ENCODE measurements at places on chromosomes 13 and 19.

GRCh38 chr13:23707674-23708073 lies 137.5 kb downstream of the TNFRSF19 start:
- DNase-seq: no peak

GRCh38 chr19:4609878-4610511 lies 29.3 kb upstream of the TNFAIP8L1 start:
- no peak for DNase-seq

- no peak for DNase-seq
Observed at GRCh38 chr13:43229506-43229905, 206.1 kb downstream of the DNAJC15 start.

GRCh38 chr13:39253774-39254173 lies 215.5 kb downstream of the NHLRC3 start:
- no peak for DNase-seq

- DNase-seq: no peak
Observed at GRCh38 chr19:39131255-39131755, 5.7 kb downstream of the PAK4 start.

- DNase-seq: no peak
Observed at GRCh38 chr19:4594201-4594600, 34.7 kb upstream of the SEMA6B start.

DNA sequence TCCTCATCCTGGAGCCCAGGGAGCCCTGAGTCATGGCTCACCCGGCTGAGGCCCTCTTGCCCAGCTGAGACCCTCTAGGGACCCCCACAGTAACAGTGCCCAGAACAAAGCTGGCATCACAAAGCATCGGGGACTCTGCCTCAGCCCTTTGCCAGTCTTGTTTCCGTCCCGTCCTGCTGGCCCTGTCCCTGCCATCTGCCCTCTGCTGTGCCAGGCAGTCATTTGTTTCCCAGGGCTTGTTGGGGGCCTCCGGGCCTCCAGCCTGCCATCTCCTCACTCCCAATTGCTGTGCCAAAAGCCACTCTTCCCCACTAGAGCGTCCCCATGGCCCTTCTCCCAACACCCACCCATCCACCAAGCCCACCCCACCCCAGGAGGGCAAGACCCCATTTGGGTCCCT lies 64.2 kb downstream of the SMARCA4 start:
- no peak for DNase-seq

DNA sequence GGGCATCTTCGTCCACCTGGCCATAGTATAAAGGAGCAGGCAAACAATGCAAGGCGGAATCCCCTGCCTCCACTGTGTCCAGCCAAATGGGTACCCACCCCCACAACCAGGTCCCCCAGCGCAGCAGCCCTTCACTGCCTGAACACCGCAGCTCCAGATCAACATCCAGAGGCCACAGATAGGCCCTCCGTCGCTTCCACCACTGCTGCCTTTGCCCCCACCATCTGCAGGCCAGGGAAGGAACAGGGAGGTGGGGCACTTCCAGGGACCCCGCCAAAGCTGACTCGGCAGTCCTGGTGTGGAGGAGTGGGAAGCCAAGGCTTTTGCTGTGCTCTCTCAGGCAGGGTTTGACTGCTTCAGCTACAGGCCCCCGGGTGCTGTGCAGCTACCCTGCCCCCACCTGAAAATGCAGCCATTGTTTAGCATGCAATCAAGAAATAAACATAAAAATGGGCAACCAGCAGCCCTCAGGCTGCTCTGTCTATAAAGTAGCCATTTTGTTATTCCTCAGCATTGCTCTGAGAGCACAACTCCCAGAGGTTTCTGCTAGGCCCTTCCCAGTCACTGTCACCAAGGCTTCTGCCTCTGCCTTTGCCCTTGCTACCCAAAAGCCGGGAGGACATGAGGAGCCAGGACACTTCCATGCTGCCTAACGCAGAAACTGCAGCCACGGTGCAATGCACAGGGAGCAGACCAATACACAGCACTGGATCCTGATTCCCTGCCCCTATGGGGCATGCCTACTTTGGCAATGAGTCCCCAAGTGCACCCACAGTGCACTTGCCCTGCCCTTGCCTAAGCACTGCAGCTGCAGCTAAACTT lies 733.2 kb upstream of the KLHL1 start:
- DNase-seq: no peak

- DNase-seq: no peak
Observed at GRCh38 chr13:70253834-70254233, 145.6 kb upstream of the KLHL1 start.

DNA sequence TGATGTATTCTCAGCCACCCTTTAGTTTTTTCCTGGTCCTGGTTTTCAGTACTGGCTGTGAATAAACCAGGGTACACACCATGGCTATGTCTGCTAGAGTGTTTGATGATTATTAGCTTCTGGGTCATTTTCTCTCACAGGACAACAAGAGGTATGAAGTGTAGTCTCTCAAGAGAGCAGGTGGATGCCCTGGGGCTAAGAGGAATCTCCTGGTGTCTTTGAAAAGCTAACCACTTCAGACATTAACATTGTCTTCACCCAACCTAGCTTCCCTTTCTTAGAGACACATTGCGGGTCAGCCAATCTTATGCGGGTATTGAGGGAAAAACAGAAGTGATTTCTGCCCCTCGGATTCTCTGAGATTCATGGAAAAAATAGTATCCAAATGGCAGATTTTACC lies 1.6 kb downstream of the ZNF730 start:
- DNase-seq: no peak

GRCh38 chr19:40718774-40719391 lies 2.0 kb downstream of the ITPKC start:
- DNase-seq: no peak

GRCh38 chr19:54677217-54677616 lies 14.4 kb downstream of the LILRB4 start:
- no peak for DNase-seq

GRCh38 chr13:31638577-31638976 lies 100.7 kb upstream of the RXFP2 start:
- DNase-seq: no peak

DNA sequence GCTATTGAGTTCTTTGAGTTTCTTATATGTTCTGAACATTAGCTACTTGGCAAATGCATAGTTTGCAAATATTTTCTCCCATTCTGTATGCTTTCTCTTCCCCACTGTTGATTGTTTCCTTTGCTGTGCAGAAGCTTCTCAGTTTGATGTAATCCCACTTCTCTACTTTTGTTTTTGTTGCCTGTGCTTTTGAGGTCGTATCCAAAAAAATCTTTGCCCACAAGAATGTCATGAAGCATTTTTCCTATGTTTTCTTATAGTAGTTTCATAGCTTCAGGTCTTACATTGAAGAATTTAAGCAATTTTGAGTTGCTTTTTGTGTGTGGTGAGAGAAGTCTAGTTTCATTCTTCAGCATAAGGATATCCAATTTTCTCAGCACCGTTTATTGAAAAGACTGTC lies 536.7 kb upstream of the ARGLU1 start:
- DNase-seq: no peak

- DNase-seq: no peak
Observed at GRCh38 chr13:100212904-100213553, 124.1 kb downstream of the PCCA start.

- DNase-seq: no peak
Observed at GRCh38 chr13:80454245-80454644, 113.3 kb upstream of the SPRY2 start.

- no peak for DNase-seq
Observed at GRCh38 chr19:10727685-10728201, 9.9 kb downstream of the DNM2 start.

DNA sequence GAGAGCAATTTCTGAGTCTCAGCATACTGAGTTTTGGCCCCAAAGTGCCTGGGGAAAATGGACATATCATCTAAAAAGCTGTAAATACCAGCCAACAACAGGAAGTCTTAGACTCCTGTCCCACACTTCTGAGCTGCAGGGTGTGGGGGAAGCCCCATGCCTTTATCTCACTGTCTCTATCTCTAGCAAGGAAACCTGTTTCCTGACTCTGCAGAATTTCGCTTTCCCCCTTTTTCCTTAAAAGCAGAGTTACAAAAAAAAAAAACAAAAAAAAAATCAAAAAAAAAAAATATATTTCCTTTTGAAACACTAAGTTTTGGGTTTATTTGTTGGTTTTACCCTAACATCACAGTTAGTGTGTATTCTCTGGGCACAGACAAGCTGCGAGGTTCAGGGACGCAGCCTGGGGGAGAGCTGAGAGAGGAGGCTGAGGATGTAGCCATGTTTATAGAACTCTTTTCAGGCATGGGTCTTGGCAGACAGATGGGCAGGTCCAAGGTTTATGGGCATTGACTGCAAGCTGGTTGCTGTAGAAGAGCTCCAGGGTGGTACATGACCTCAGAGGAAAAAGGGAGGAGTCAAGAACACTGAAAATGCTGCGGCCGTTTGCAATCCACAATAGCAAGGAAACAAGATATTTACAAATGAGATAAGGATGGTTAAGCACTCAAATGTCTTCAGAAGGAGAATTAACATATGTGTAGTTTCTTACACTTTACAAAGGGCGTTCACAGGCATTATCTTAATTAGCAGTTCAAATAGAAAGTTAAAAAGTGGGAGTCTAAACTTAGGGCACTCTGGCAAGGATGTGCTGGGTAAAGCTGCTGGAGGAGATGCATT lies 4.9 kb downstream of the MBNL2 start:
- no peak for DNase-seq

DNA sequence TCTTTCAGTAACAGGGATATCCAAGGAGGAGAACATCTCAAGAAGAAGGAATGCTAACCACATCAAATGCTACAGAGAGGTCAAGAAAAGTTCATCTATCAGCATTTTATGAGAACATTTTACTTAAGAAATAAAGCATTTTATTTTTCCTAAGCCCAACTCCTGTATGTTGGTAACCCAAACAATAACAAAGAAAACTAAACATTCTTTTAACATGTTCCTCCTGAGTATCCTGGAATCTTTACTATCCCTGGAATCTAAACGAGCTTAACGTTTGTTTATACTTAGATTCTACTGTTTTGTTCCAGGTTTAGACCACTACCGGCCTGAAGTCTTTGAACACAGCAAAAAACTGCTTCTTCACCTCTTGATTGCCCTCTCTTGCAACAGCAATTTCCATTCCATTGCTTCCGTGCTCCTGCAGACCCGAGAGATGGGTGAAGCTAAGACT lies 89.7 kb downstream of the ZAR1L start:
- DNase-seq: no peak

GRCh38 chr13:33548069-33548468 lies 262.5 kb upstream of the STARD13 start:
- DNase-seq: no peak

GRCh38 chr19:28210886-28211285 lies 1002.1 kb downstream of the UQCRFS1 start:
- no peak for DNase-seq

GRCh38 chr13:38042771-38043170 lies 173.2 kb upstream of the TRPC4 start:
- DNase-seq: no peak

DNA sequence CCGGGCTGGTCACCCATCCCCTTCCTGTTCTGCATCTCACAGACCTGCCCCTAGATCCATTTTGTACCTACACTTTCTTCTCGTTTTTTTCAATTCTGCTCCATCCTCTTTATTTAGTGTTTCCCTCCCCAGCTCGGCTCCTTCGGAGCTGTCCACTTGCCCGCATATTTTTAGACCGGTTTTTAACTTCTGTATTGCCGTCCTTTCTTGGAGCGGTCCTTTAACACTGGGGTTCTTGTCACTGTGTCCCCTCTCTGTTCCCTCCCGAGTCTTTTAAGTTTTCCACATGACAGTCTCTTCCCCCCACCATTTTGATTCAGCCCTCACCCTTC lies 1.7 kb downstream of the ARHGAP35 start:
- DNase-seq: no peak

DNA sequence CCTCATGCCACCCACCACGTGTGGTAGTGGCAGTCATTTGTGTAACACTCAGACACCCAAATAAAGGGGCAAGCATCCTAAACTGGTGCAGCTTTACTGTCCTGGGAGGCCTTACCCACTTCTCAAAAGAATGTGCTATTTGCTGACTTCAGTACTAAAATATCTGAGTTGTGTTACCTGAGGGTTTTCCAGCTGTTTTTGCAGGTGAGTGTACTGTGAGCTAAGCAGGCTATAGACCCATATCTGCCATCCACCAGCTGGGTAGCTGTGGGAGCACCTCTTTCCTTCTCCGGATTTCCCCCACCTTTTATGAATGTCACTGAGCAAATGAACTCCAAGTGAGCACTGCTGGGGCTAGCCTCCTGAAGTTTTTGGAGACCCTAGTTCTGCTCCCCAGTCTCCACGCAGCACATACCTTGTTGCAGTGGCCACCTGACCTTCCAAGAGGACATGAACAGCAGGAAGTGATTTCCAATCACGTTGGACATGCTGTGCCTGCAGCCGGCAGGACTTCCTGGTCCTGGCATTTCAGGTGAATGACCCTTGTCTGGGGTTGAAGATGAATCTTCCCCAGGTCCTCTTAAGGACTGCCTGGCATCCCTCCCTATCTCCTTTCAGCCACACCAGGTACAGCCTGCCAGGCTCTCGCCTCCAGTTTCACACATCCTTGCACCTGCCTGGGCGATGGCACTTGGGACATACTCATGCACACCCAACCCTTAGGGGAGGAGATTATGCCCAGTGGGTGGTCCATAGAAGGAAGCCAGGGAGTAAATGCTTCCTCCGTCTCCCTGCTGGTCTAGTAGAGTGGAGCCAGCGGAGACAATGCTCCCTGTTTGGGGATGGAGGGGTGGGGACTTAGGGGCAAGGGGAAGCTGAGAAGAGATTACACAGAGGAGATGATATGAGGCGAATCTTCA lies 109.5 kb upstream of the SPATA13 start:
- no peak for DNase-seq

GRCh38 chr19:54916822-54917221 lies 10.9 kb downstream of the NCR1 start:
- DNase-seq: no peak

DNA sequence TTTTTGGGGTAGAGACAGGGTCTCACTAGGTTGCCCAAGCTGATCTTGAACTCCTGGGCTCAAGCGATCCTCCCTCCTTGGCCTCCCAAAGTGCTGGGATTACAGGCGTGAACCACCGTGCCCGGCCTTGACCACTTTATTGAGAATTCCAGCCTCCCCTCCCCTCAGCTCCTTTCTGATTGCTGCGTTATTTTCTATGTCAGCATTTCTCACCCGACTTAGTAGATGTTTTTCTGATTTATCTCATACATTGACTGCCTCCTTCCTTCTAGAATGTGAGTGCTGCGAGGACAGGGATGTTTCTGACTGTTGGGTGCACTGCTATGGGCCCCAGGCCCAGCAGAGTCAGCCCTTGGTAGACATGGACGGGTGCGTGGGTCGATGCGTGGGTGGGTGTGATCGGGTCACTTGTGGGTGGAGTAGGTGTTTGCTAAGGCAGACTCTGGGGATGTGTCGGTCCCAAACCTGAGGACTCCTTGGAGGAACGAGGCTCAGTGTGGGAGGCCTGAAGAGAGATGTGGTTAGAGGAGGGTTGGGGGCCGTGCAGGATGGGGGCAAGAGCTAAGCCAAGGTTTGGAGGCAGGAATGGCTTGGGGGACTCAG lies 34.2 kb upstream of the NCCRP1 start:
- no peak for DNase-seq

GRCh38 chr13:50319635-50320255 lies 304.5 kb downstream of the KCNRG start:
- DNase-seq: no peak

GRCh38 chr19:1366899-1367870 lies 16.5 kb upstream of the NDUFS7 start:
- DNase-seq: no peak

Measured in thoracic aorta (tissue), 2 donors.